ENCODE measurements at places on chromosomes 12 and 14. TPM values are rescaled to one million over a fixed set of nuclear protein-coding genes. Genes with fewer than 3 reads are reported as not detected.

PTGR2 gene
- 7.2 TPM for total RNA-seq

ENDOU gene
- total RNA-seq: 0.17 TPM

BCL2L14 gene
- total RNA-seq: not detected

PAN2 gene
- 18.5 TPM for total RNA-seq

GPR84 gene
- not detected for total RNA-seq

LRRC9 gene
- not detected for total RNA-seq

EPYC gene
- total RNA-seq: not detected

SLCO1B1 gene
- total RNA-seq: not detected

FOXN4 gene
- total RNA-seq: not detected

CEBPE gene
- not detected for total RNA-seq

PPP4R4 gene
- 0.51 TPM for total RNA-seq

CAND1 gene
- 101 TPM for total RNA-seq

HOXC9 gene
- total RNA-seq: 0.26 TPM

SSTR1 gene
- 3.0 TPM for total RNA-seq

PLEKHD1 gene
- under 0.01 TPM for total RNA-seq

BRF1 gene
- total RNA-seq: 26.5 TPM

TMCC3 gene
- total RNA-seq: 0.33 TPM

STAC3 gene
- 0.26 TPM for total RNA-seq

ASCL1 gene
- total RNA-seq: not detected

LIN52 gene
- total RNA-seq: 8.2 TPM

KRT2 gene
- not detected for total RNA-seq

TAS2R8 gene
- total RNA-seq: not detected

HSPA2 gene
- total RNA-seq: 9.9 TPM

ITGB7 gene
- total RNA-seq: 0.50 TPM

NFATC4 gene
- 59.9 TPM for total RNA-seq

PMEL gene
- total RNA-seq: 0.26 TPM

PTCSC3 gene
- total RNA-seq: not detected

CCDC38 gene
- not detected for total RNA-seq

MGP gene
- 2.0 TPM for total RNA-seq

TRPV4 gene
- total RNA-seq: 0.51 TPM

CCDC177 gene
- total RNA-seq: not detected

IL23A gene
- not detected for total RNA-seq

SRRM4 gene
- not detected for total RNA-seq

PLEKHH1 gene
- 0.33 TPM for total RNA-seq

MFAP5 gene
- 9.0 TPM for total RNA-seq

GNG2 gene
- 19.0 TPM for total RNA-seq

RAD9B gene
- 0.77 TPM for total RNA-seq

ART4 gene
- total RNA-seq: not detected

TMBIM4 gene
- total RNA-seq: 69.2 TPM

KRT85 gene
- not detected for total RNA-seq

PEX5 gene
- total RNA-seq: 23.3 TPM
